Epithelial cell of esophagus (primary cell): ENCODE measurements at places on chromosomes 11 and 22.

- DNase-seq: no peak
Observed at GRCh38 chr11:118872403-118872821, 11.3 kb upstream of the CXCR5 start.

- no peak for DNase-seq
Observed at GRCh38 chr11:109423466-109424190, 1.6 kb downstream of the C11orf87 start.

DNA sequence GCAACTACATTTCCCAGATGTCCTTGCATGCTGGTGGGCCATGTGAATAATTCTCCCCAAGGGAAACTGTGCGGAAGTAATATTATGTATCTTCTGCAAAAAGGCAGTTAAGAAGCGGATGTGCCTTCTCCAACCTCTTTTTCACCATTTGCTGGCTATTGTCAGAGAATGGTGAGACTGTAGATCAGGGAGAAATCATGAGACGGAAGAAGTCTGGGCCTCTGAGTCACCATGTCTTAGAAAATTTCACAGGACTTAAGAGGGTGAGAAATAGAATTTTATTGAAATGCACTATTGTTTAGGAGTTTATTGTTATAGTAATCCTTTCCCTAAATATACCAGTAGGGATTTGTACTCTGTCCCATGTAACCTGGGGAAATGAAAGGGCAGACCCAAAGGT lies 298.7 kb upstream of the ZC3H12C start:
- DNase-seq: no peak

- DNase-seq: no peak
Observed at GRCh38 chr22:26914519-26915185, 257.3 kb downstream of the MIAT start.

DNA sequence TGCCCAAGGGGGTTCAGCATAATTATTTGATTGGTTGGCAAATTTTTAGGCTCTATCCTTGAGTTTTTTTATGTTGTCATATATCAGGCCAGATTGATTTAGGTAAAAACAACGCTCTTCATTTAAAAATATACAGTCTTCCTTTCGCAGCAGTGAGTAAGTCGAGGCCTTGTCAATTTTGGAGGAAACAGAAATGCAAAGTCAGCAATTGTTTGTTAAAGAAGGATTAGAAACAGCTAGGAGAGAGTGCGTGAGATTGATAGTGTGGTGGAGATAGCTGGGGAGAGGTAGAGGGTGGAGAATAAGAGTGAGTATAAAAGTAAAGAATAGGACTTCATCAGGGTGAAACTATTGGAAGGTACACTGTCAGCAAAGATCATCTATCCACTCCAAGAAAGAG lies 830.8 kb downstream of the LUZP2 start:
- no peak for DNase-seq

DNA sequence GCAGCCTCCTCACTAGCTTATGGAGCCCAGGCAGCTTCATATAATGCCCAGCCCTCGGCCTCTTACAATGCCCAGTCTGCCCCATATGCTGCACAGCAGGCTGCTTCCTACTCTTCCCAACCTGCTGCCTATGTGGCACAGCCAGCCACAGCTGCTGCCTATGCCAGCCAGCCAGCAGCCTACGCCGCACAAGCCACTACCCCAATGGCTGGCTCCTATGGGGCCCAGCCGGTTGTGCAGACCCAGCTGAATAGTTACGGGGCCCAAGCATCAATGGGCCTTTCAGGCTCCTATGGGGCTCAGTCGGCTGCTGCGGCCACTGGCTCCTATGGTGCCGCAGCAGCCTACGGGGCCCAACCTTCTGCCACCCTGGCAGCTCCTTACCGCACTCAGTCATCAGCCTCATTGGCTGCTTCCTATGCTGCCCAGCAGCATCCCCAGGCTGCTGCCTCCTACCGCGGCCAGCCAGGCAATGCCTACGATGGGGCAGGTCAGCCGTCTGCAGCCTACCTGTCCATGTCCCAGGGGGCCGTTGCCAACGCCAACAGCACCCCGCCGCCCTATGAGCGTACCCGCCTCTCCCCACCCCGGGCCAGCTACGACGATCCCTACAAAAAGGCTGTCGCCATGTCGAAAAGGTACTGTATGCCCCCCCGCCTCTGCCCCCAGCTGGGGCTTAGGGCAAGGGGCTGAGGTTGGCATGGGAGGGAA lies 8.8 kb downstream of the RBM14 start:
- no peak for DNase-seq

DNA sequence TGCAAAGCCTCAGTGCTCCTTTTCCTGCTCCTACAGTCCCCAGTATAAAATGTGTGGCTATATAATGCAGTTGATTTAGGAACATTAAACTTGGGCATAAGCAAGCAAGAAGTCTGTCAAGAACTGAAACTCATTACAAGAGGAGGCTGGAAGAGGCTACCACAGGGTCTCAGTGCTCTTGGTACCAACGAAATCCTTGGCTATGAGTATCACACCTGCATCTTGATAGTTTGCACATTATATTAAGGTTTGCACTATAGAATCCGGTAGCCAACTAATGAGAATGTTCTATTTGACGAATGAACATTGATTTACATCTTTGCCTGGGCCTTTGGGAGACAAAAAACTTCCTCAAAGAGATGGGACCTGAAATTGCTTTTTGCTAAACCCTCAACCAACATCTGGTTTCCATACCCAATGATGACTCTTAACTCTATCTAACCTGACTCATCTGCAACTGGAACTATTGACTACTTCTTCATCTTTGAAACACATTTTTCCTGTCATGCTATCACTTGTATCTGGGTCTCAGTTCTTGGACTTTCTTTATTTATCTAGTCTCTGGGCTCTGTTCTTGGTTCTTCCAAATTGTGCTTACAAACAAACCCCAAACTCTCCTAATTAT lies 207.2 kb upstream of the CTSC start:
- DNase-seq: no peak

- peak; percentile 54 for DNase-seq
Observed at GRCh38 chr11:64074239-64074638, 38.5 kb downstream of the FLRT1 start.

DNA sequence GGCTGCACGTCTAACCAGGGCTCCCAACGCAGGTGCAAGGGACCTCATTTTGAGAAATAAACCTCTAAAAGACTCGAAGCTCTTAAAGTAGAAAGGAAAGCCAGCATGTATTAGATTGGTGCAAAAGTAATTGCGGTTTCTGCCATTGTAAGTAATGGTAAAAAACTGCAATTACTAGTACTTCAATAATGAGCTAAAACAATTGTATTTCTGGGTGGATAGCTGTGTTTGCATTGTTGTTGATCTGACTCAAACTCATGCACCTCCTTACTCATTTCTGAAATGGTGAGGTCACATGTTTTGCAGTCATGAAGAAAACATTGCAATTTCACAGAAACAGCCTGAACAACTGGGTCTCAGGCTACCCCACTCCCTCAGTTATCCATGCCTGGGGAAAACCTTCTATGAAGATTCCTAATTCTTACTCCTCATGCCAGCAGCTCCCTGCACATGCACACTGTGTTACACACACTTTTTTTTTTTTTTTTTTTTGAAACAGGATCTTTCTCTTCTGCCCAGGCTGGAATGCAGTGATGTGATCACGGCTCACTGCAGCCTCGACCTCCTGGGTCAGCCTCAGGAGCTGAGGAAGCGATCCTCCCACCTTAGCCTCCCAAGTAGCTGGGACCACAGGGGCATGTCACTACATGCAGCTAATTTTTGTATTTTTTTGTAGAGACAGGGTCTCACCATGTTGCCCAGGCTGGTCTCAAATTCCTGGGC lies 24.6 kb downstream of the VWCE start:
- peak; percentile 75 for DNase-seq

DNA sequence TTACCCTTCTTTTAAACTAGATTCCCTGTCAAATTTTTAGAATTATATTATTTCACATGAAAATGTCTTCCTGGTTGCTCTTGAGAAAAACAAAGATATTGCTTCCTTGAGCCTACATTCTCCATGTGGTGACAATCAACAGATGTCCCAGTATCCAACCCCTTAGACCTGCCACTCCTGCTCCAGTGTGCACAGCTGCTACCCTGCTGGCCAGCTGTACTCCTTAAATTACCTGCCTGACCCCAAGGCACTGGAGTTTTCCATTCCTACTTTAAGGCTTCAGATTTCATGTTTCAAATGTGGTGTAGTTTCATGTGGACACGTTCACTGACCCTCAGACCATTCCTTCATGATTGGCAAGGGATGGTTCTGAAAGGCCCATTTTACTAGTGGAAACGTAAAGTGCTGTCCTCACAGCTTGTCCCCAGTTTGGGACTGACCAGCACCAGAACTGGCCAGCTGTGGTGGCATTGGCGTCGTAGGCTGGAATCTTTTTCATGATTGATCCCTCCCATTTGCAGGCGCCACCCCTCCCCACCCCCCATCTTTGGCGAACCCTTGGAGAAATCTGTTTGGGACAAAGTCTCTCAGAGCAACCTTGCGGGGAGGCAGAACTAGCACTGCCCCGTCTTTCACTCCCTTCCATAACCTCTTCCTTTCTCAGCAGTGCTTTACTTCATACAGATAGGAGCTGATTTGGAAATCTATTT lies 123.5 kb downstream of the DBX1 start:
- no peak for DNase-seq

GRCh38 chr11:126519764-126520734 lies 164.6 kb downstream of the ST3GAL4 start:
- no peak for DNase-seq

DNA sequence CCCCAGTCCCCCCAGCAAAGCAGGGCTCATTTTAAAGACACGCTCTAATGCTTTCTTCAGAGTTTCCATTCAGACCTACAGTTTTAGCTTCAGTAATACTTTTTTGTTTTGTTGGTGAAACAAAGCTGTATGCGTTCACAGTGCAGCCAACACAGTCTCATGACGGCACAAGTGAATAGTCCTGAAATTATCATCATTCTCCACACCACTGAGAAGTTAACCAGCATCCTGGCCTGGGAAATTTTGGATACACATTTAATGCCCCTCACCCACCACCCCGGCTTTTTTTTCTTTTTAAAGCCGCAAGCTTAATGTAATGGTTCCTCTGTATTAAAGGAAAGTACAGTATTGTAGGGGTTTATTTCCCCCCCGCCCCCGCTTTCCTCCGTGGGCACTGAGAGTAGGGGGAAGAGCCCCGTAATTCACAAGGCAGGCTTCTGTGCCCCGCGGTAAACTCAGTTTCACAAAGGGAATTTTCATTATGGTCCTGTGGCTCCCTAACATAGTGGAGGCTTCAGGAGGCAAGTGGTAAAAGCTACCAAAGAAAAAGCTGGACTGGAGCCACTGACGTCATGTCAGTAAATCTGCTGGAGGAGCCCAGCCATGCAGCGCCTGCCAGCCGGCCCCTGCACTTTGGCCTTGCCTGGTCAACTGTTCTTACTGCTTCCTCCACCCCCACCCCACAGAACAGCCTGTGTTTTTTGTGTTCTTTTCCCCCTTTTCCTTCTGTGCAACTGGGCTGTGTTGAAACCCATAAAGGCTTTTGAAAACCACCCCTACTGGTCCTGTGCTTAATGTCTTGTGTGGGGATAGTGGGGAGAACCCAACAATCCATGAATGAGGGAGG lies 18.2 kb downstream of the TEAD1 start:
- DNase-seq: peak; percentile 59

DNA sequence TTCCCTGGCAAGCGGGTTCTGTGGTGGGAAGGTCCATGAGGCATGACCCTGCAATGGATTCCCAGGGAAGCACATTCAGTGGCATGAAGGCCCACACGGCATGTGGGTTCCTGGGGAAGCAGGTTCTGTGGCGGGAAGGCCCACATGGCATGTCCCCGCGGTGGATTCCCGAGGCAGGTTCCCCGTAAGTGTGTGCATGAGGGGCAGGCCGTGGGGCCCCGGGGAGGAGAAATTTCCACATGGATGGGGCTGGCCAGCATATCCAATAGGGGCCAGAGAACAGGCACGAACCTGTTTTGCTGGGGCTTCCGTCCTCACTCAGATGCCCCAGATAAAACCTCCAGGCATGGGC lies 83.7 kb downstream of the PHF21B start:
- no peak for DNase-seq

DNA sequence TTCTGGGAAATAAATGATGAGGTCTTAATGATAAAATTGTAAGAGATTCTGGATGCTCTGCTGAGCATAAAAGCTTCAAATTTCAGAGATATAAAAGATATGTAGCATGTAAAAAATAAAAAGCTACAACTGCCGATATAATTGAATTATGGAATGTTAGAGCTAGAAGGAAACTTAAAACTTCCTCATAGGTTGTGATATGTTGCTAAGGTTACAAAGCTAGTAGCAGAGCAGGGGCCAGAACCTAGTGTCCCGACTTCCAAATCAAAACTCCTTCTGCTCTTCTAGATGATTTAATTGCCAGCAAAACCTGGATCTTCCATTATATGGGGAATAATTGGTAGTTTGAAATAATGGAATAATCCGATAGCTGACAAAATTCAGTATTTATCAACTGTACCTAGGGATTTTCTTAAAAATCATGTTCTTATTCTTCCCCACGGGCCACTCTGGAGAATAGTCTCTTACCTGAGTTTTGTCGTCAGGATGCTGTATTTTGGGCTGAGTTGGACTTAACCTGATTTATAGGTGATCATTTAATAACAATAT lies at the start of gene ASCL3:
TSS of gene ASCL3 (minus strand) at position 499 of the 549 bp plus-strand sequence. CDS start 4,855 bp downstream, outside the sequence.
- no peak for DNase-seq

DNA sequence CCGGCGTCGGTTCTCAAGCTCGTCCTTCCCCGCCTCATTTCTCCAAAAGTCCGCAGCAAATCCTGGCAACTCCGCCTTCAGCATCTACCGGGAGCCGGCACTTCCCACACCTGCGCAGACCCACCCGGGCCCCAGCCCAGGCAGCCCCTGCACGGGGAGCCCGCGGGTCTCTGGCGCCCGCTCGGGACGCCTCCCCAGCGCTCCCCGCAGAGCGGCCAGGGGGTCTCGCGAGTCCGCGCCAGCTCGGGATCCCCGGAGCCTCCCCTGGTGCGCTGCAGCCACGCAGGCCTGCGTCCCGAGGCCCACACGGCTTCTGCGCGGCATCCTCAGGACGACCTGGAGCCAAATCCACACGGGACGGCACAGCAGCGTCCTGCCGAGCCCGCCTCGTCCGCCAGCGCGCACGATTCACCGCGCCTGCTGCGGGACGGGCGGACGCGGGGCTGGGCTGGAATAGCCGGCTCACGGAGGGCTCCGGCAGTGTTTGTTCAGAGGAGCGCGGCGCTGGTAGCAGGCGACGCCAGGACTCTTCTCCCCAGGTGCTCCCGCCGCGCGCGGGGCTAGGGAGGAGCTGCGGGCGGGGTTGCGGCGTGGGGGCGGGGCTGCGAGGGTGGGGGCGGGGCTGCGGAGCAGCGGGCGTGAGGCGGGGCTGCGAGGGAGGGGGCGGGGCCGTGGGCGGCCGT lies 816 bp upstream of the PHRF1 start:
- no peak for DNase-seq

- DNase-seq: peak; percentile 34
Observed at GRCh38 chr11:131217313-131218310, 152.8 kb upstream of the NTM start.
